Stimulated activated CD4-positive, alpha-beta T cell treated with anti-CD3 and anti-CD28 coated beads, TNF-alpha, amount 100 ng/mL, for 24 hours (primary cell): ENCODE measurements at places on chromosomes 12 and 14.

- no peak for DNase-seq
Observed at GRCh38 chr12:88634008-88634407, 53.7 kb upstream of the KITLG start.

- no peak for DNase-seq
Observed at GRCh38 chr14:88975926-88976325, 151.5 kb downstream of the TTC8 start.

- no peak for DNase-seq
Observed at GRCh38 chr14:105484069-105484996, 2.4 kb upstream of the CRIP1 start.

DNA sequence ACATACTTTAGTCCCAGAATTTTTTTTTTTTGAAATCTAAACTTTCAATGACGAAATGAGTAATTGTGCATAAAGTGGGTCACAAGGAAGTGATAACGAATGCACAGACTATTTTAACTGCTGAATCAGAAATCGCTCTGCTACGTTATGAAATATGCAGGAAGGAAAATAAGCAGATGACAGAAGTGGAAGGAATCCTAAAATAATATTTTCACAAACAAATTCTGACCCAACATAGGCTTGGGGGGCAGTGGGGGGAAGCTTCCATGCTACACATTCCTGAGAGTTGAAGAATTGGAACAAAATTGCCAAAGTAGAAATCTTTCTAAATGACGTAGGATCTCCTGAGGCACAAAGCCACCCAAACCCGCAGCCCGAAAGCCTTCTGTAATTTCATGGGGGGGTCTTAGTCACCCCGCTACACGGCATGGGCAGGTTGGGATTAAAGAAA is 89.6 kb downstream of the ARF6 start:
- DNase-seq: no peak

GRCh38 chr12:112936264-112936663 is 2.0 kb upstream of the OAS3 start:
- DNase-seq: no peak

- no peak for DNase-seq
Observed at GRCh38 chr14:105844047-105844630, 317.8 kb downstream of the TMEM121 start.

DNA sequence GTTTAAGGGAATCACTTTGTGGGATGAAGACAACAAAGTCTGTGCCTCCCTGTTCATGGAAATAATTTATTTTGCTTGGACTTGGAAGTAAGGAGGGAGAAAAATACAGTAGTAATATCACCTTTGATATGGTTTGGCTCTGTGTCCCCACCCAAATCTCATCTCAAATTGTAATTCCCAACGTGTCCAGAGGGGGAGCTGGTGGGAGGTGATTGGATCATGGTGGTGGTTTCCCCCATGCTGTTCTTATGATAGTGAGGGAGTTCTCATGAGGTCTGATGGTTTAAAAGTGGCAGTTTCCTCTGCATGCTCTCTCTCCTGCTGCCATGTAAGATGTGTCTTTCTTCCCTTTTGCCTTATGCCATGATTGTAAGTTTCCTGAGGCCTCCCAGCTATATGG is 460.7 kb downstream of the NOVA1 start:
- no peak for DNase-seq

GRCh38 chr14:53220914-53221313 is 67.8 kb upstream of the DDHD1 start:
- DNase-seq: no peak

DNA sequence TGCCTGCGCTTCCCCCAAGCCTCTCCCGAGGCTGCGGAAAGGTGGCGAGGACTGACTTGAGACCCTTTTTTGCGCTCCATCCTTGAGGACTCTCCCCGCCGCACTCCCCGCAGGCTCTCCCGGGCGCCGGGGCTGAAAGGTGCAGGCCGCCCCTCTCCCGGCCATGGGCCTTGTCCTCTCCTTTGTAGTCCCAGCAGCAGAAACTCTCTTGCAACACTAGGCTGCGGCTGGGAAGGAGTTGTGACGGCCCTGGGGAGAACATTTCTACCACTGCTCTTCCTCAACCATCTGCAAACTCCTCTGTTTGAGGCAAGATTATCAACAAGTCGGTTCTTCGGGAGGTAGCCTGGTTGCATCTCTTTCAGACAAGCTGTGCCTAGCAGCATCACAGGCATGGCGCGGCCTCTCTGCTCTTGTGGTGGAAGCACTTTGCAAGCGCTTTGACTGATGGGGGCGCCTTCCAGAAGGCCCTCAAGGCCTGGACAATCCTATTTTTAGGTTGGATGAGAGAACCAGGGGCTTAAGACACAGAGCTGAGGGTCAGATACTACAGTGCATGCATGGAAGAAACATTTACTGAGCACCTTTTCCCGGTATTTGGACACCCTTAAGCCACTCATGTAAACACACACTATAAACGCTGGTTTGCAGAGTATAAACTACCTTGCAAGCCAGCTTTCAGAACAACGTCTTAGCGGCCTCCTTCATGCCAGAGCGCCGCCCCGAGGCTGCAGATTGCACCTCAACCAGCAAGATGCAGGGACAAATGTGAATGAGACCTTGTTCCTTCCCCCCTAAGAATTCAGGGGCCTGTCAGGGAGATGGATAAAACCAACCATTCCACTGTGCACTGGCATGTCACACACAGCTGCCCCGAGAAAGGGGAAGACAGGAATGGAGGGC is 1.2 kb upstream of the PRIMA1 start:
- no peak for DNase-seq

GRCh38 chr12:123134271-123134671 is 16.6 kb downstream of the PITPNM2 start:
- DNase-seq: no peak

DNA sequence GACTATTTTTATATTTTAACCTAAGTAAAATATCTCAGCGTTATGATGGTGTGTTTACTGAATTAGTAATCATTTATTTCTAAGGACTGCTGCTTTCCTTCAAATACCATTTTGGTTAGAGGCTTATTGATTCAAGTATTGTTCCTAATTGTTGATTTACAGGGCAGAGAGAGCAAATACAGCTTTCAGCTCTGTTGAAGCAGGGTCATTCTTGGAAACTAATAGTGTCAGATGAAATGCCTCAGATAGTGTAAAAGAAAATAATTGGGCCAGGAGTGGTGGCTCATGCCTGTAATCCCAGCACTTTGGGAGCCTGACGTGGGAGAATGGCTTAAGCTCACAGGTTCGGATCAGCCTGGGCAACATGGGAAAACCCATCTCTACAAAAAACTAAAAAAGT is 249.3 kb downstream of the FUT8 start:
- no peak for DNase-seq

DNA sequence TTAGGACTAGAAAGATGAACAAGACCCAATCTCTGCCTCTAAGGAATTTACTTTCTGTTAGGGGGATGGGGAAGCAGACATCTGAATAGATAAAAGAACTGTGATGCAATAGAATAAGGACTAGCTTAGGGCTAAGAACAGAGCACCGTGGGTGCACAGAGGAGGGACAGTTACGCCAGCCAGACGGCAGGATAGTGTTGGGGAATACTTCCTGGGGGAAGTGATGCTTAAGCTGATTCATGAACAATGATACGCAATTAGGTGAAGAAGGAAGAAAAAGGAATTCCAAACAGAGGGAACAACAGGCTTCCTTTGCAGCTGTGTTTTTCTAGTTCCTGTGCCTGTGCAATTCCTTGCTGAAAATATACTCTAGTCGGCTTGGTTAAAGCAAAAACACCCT is 501.1 kb downstream of the APAF1 start:
- DNase-seq: no peak

DNA sequence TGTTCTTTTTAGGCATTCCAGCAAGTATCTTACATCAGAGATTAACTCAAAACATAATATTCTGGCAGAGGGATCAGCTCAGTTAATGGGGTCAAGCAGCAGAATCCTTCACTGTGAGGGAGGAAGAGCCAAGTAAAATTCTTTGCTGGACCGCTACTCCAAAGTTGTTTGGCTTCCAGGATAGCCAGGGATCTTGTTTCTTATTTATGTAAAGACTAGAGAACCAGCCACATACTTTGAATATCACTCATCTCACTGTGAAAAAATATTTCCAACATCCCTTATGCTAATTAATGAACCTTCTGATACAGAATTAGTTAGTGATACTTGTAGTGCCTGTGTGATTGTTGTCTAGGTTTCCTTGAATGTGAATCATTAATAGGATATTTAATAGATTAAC is 94.2 kb downstream of the PLEKHA5 start:
- DNase-seq: no peak

DNA sequence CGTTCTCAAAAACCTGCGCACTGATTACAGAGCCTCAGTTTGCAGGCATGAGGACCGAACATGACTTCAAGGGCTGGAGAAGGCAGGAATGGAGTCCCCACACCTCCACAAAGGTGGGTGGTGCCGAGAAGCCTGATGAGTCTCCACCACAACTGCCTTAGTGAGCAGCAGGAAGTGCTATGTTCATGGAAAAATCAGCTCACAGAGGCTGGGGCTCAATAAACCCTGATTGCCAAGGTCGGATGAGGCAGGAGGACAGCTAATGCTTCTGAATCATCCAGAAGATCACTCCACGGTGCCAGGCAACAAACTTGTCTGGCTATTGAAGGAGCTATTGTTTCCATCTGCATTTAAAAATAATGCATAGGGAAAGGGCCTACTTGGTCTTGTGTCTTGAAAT is 31.1 kb downstream of the APPL2 start:
- DNase-seq: no peak

GRCh38 chr12:117125272-117125613 is 26.0 kb upstream of the TESC start:
- no peak for DNase-seq

GRCh38 chr12:88144037-88144436 is 1.9 kb downstream of the TMTC3 start:
- DNase-seq: no peak

- no peak for DNase-seq
Observed at GRCh38 chr12:26767116-26767515, 65.9 kb downstream of the ITPR2 start.

GRCh38 chr14:66746316-66747006 is 238.5 kb downstream of the GPHN start:
- DNase-seq: no peak

GRCh38 chr12:71693126-71693525 is 7.2 kb downstream of the TMEM19 start:
- DNase-seq: no peak

DNA sequence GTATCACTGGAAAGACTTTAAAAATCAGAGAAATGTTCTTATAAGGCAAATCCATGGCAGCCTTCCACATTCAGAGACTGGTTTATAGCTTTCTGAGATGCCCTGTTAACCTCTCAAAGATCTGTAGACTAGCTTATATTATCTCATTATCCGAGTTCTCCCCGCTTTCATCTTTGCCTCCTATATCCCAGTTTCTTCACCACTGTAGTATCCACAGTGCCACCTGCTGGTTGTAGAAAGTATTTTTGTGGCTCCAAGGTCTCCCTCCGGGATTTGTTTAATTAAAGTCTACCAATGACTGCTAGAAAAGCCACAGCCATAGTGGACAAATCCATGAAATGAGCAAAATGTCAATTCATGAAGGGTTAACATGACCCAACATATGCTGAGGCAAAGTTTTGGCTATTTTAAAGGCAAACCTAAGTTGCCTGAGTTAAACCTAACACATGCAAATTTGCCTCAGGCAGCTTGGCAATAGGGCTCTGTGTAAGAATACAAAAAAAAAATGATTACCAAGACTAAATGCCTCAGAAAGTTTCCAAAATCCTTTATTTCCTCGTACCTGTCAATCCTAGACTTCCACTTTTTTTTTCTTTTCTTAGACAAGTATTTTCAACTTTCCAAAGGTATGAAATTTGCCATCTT is 218.8 kb upstream of the BMP4 start:
- DNase-seq: peak; percentile 28

DNA sequence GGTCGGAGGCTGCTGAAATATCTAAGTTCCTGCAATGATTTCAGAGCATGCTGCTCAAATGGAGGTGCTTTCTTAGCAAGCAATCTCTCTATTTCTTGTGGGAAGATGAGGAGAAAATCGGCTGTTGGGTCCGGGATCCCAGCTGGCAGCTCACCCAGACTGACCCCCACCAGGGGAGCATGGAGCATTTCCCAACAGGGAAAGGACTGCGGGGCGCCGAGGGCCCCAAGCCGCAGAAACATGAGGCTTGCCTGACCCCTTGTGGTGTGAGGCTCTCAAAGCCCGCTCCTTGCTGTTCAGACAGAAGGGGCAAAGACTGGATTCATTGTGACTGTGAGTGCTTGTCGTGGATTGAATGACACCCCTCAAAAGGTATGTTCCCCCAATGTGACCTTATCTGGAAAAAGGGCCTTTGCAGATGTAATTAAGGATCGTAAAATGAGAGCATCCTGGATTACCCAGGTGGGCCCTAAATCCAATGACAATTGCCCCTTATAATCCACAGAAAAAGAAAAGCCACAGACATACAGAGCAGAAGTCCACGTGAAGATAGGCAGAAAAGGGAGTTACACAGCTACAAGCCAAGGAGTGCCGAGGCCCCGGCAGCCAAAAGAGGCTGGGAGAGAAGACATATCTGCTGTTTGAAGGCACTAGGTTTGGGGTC is 116.3 kb upstream of the VASH1 start:
- no peak for DNase-seq

- peak; percentile 88 for DNase-seq
Observed at GRCh38 chr14:75176142-75176820, at the start of gene TMED10. Gene TMED10 (minus strand): TSS chr14:75176612. CDS start chr14:75176579, 33 bp downstream.

- DNase-seq: no peak
Observed at GRCh38 chr12:15155271-15155670, 65.9 kb downstream of the RERG start.

- no peak for DNase-seq
Observed at GRCh38 chr14:91669867-91670266, 62.0 kb downstream of the CATSPERB start.

GRCh38 chr12:111173391-111173790 is 195.5 kb downstream of the PHETA1 start:
- DNase-seq: no peak

DNA sequence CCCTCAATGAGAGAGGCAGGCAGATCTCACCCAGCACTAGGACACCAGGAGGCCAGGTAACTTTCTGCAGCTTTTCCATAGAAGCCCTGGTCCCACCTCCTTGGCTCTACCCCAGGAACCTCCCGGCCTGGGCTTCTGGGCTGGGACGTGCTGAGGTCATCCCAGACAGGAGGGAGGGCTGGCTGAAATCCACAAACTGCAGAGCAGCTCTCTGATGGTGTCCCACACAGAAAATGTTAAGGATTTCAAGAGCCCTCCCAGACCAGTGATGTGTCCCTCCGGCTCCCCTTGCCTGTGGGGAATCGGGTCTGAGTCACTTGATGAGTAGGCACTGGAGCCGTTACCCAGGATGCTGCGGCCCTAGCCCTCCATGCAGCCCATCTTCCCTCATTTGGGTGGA is 124.1 kb downstream of the ESRRB start:
- no peak for DNase-seq

DNA sequence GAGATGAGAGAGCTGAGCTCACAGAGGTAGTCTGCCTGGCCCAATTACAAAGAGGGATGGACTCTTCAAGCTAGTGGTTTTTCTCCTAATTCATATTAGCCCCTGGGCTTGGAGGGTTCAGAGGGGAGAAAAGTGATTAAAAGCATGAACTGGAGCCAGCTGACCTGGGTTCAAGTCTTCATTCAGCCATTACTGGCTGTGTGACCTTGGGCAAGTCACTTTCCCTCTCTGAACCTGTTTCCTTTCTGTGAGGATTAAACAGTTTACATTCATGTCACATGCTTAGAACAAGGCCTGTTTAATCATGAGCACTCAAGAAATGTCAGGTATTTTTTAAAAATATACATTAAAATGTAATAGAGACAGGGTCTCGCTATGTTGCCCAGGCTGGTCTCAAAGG is 7.2 kb upstream of the POP5 start:
- no peak for DNase-seq

GRCh38 chr14:104656014-104656714 is 33.3 kb upstream of the INF2 start:
- DNase-seq: no peak
